Neural crest cell (in vitro differentiated cells): ENCODE measurements at places on chromosomes 6 and 20.

DNA sequence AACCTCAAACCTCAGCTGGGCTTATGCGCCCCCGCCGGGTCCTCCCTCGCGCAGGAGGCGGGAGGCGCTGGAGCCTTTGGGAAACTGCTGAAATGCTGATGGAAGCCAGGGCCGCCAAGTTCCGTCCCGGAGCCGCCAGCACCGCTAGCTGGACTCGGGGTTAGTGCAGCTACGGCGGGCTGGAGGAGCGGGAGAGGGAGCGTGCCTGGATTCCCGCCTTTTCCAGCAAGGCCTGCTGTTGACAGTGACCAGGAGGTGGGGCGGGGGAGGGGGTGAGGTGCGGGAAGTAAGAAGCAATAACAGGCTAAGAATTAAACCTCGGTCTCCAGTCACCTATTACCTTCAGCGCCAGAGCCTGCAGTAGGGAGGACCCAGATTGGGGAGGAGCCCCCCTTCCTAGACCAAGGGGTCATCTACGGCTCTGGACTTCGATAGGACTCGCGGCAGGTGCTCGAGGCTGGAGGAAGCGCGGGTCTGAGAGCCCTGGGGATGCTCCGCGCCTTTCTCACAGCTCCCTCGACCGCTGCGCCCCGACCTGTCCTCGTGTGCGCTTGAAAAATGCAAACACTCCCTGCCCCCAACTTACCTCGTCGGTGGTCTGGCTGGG is 20.5 kb downstream of the COL9A1 start:
- DNase-seq = peak; percentile 34

DNA sequence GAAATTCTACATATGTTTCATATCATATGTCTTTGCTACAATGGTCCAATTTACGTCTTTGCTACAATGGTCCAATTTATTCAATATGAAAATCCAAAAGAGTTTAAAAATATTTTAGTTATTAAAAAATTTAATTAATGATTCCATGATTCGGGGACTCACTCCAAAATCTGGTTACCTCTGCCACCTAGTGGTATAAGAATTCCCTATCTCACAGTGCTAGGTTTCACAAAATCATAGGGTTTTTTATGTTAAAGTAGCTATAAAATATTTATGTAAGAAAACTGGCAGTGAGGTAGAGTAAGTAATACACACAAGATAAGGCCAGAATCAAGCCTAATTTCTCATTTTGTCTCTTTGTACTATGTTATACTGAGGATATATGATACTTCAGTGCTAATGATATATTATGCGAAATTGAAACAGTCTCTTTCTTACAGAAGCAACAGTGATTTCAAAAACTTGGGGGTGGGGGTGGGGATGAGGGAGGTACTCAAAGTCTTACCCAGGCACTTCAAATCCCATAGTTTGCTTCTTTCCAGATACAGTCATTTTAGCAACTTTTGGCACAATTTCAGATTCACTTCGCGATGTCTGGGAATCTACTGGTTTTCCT is 52.3 kb downstream of the HBS1L start:
- no peak for DNase-seq

DNA sequence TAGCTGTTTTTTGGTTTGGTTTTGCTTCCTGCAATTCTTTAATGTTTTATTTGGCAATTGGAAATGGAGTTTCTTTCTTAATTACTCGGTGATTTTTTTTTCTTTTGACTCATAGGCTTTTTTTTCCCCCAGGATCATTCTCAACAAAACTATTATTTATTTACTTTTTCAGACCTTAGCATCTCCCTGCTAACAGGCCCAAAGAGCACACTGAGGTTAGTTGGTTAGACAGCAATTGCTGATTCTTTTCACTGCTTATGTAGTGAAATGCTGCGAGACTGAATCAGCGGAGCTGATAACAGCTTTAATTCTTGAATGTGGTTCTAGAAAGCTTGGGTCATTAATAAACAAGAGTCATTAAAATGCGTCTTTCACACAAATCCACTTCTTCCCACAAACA is 79.1 kb upstream of the ZFP64 start:
- DNase-seq = no peak

DNA sequence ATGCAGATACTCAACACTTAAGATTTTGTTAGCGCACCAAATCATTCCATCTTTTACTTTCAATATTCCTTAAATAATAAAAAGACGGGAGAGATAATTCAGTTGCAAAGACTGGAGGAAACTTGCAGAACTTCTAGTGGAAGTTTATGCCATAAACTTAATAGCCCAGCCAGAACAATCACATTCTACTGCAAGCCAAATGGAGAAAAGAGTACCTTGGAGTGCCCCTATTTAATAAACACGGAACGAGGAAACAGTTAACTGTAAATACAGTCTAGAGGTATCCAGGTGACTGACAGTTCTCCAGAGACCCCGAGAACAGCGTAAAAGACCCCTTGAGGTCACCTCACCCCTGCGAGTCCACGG is 635 bp downstream of the SLC35B3 start:
- DNase-seq = no peak

GRCh38 chr6:13593103-13593502 is 18.7 kb downstream of the SIRT5 start:
- DNase-seq = no peak

GRCh38 chr6:29828471-29828797 is 809 bp downstream of the HLA-G start:
- DNase-seq = no peak

DNA sequence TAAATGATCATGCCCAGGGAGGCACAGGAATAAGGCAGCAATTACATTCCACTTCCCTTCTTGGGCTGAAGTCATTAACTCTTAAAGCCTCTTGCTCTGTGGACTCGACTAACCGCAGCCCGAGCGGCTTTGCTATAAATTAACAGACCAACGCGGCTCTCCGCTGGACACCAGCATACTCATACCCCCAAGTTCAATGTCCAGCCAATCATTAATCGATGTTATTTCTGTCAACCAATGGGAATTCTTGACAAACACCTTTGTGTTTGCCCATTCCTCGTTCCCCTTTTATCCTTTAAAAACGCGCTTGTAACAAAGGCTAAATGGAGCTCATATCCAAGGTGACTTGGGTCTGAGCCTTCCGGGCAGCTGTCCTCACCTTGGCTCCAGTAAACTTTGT is 183.1 kb upstream of the RALGAPA2 start:
- no peak for DNase-seq

GRCh38 chr20:61346996-61347395 is 94.9 kb downstream of the CDH4 start:
- DNase-seq = no peak

GRCh38 chr6:101118136-101118396 is 236.9 kb upstream of the ASCC3 start:
- DNase-seq = no peak

GRCh38 chr6:2454180-2454579 is 208.8 kb upstream of the GMDS start:
- DNase-seq = no peak

- no peak for DNase-seq
Measured at GRCh38 chr20:38258545-38259215, 1.9 kb downstream of the KIAA1755 start.

GRCh38 chr20:38252292-38253288 is 7.9 kb downstream of the KIAA1755 start:
- no peak for DNase-seq

DNA sequence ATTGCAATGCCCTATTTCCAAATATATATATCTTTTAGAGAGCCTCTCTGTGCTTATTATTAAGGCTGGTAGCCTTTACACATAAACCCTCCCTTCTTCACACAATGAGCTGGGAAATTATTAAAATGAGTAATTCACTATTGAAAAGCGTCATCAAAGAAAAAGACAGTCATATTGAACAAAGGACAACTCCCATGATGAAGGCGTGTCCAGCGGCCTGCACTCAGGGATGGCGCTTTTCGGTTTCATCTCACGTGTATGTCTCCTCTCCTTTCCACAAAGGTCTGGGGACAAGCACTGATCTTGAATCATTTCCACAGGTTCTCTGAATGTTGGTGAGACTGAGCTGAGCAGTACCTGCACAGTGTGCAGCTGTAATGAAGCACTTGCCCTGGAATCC is 3.5 kb downstream of the SERPINB9 start:
- DNase-seq = no peak

- no peak for DNase-seq
Measured at GRCh38 chr6:82711971-82712370, 348.4 kb downstream of the TPBG start.

- no peak for DNase-seq
Measured at GRCh38 chr6:131784561-131784960, 23.3 kb upstream of the ENPP1 start.

- DNase-seq = no peak
Measured at GRCh38 chr6:11918739-11919605, 93.1 kb upstream of the HIVEP1 start.

- DNase-seq = no peak
Measured at GRCh38 chr6:107607116-107607515, 117.2 kb downstream of the SOBP start.

DNA sequence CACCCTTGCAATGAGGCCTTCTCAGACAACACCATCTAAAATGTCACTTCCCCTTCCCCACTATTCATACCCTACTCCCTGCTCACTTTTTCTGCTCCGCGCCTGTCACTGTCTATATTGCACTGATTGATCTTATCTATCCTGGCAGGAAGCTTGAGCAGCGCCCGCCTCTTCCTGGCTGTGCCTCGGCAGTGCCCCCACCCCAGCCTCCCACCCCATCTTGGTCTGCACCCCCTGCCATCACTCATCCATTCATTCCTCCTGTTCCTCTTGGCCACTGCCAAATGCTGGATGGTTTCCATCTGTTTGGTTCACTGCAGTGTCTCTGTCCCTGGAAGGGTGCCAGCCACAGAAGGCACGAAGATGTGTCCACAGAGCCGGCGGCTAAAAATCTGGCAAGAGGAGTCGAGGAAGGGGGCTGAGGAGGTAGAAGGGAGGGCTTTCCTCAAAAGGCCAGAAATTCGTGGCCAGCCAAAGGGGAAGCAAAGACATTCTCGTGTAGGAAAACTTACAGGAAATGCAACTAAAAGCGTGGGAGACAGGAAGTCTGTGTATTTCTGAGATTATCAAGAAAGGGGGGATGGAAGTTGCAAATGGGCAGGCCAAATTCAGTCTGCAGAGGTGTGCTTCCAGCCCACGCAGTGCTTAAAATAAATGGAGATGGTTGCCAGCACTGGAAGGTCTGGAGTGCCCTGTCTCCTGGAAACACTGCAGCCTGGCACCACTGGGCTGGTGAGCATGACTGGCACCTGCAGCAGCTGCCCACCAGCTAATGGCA is 27.6 kb downstream of the SYNJ2 start:
- no peak for DNase-seq

GRCh38 chr6:15926256-15926655 is 202.6 kb upstream of the MYLIP start:
- no peak for DNase-seq

DNA sequence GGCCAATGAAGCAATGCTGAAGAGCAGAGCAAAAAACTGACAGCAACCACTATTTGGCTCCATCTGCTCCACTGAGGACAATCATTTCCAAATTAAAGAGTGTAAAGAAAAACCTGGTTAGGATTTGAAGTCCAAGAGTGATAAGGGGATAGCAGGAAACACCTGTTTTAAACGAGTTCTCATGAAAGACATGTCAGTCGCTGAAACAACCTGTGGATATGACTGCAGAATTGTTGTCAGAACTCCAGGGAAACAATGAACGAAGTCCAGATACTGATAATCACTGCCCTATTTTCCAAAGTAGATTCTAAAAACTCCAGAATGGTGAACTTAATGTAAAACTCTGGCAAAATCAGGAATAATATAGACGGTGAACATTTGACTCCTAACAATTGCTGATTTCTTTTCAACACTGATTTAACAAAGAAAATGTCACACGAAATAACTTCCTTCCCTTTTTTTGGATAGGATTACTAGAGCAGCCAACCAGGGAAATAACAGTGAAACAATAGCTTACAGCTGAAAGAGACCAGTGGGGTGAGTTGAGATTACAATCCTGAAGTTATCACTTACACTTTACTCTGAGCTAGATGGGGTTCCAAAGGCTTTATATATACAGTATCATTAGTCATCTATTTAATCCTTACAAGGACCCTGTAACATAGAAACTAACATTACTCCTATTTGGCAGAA is 83.7 kb downstream of the ELOVL5 start:
- DNase-seq = no peak

DNA sequence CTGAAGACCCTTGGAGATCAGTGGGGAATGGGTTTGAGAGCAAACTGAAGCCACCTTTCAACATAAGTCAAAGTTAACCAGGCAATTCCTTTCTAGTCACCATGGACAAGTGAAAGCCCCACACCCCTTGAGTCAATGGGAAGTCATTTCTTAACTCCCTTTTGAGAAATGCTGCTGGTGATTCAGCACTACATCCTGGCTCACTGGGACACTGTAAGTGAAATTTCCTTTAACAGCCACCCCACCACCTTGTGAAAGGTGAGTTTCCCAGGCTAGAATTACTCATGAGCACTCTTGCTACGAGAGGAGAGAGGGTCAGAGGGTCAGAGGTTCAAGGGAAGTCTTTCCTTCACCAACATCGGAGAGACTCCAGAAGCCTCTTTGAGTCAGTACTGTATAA is 93.3 kb upstream of the MARCKS start:
- DNase-seq = no peak

DNA sequence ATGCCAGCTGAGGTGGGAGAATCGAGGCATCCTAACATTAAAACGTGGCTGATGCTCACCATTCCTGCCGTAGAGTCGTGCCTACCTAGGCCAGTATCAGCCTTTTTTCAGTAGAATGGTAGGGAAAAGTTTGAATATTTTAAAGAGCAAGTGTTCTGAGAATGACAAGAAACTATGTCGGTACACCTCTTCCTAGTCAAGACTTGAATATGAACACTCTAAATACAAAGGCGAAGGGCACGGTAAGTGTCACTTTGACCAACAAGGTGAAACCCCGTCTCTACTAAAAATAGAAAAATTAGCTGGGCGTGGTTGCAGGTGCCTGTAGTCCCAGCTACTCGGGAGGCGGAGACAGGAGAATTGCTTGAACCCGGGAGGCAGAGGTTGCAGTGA is 1.0 kb downstream of the GINM1 start:
- DNase-seq = no peak

DNA sequence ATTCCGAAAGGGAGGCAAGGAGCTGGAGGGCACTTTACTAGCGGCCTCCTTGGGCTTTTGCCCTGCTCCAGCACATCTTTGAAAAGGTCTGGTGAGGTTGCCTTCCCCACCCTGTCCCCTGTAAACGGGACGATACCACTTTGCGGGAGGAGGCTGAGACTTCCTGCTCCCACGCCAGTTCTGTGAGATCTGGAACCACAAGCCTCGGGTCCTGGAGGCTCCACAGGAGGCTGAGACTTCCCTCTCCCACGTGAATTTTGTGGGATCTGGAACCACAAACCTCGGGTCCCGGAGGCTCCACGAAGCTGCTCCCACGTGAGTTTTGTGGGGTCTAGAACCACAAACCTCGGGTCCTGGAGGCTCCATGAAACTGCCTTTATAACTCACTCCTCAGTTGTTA is 209.3 kb downstream of the DLL1 start:
- no peak for DNase-seq

- DNase-seq = no peak
Measured at GRCh38 chr20:235891-236290, 8.8 kb downstream of the DEFB129 start.

DNA sequence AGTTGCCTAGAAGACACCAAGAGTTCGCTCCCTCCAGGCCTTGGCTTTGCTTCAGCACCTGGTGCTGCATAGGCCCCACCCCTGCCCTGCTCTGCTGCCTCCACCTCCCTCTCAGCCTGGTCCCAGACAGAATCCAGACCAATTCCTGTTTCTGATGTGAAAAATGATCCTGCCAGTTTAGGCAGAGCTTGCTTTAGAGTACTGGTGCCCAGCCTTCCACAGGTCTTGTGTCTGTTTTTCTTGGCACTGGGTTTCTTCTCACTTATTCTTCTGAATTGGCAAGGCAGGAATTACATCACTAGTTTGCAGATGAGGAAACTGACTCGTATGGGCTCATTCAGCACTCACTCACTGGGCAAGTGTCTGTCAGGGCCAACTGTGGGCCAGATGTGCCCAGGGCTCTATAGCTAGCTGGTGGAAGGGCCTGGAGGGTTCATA is 53.0 kb downstream of the HLA-A start:
- no peak for DNase-seq
